ENCODE measurements at places on chromosomes 11 and 22. TPM values are rescaled to one million over a fixed set of nuclear protein-coding genes. Genes with fewer than 3 reads are reported as not detected.

The C11orf86 gene
- total RNA-seq = not detected

The CDC45 gene
- 0.33 TPM for total RNA-seq

The LARGE2 gene
- total RNA-seq = 1.3 TPM

The LRRC74B gene
- not detected for total RNA-seq

The GUCD1 gene
- 176 TPM for total RNA-seq

DNA sequence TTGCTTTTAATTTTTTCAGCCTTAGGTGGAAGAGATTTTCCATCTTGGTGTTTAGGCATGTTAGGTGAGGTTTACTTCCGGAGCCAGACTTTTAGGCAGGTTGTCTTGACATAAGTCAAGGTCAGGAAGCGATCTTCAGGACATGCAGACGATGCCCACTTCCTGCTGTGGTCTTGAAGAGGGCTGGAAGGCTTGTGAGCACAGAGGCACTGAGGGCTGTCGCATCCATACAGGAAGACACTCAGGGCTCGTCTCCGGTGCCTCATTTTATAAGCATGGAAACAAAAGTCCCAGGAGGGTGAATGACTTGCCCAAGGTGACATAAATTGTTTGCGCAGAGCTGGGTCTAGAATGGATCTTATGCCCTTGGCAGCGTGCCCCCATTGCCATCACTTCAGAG, 30.8 kb downstream of the MARK2 start:
- no peak for DNase-seq

DNA sequence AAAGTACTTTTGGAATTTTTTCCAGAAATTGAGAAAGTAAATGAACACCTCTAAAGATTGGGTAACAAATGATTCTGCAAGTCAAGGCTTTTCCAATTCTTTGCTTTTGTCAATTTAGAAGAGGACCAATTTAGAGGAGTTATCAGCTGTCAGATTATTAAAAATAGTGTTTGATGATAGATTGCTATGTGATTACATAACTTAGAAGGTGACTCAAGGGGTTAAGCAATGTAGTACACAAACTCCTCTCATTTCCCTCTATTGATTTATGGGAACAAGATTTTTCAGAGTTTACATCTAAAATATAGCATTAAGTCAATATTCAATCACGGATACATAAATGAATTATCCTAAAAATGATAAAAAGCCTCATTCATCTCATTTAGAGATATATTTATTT, 70.3 kb downstream of the INSC start:
- no peak for DNase-seq

GRCh38 chr11:20474176-20474881, 86.8 kb downstream of the PRMT3 start:
- DNase-seq = no peak

DNA sequence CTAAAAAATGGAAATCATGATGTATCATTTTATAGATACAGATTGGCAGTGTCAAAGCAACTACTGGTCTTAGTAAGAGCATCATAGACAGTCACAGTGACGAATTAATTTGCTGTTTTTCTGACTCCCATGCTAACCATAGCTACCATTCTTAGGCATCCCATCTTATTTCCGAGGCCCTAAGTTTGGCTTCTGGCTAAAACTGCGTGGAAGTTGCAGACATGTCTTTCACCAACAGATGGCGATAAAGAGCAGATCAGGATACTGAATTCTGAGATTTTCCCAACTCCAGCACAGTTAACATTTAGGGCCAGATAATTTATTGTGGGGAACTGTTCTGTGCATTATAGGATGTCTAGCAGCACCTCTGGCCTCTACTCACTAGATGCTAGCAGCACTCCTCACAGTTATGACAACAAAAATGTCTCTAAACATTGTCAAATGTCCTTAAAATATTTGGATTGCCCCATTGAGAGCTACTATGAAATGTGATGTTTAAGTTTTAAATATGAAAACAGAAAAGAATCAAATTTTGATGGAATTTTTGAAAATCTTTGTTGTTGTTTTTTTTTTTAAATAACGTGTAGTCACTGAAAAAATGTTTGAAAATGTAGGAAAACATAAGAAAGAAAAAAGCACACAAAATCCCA, 16.3 kb downstream of the OR2AG2 start:
- DNase-seq = no peak

GRCh38 chr11:2549876-2550605, 105.2 kb downstream of the KCNQ1 start:
- no peak for DNase-seq

- no peak for DNase-seq
Measured at GRCh38 chr11:77049026-77049425, 14.8 kb downstream of the B3GNT6 start.
